HEK293T (cell line): ENCODE measurements at places on chromosomes 4 and X.

GRCh38 chr4:38514465-38515146 lies 149.4 kb upstream of the KLF3 start:
- DNase-seq, result no peak

DNA sequence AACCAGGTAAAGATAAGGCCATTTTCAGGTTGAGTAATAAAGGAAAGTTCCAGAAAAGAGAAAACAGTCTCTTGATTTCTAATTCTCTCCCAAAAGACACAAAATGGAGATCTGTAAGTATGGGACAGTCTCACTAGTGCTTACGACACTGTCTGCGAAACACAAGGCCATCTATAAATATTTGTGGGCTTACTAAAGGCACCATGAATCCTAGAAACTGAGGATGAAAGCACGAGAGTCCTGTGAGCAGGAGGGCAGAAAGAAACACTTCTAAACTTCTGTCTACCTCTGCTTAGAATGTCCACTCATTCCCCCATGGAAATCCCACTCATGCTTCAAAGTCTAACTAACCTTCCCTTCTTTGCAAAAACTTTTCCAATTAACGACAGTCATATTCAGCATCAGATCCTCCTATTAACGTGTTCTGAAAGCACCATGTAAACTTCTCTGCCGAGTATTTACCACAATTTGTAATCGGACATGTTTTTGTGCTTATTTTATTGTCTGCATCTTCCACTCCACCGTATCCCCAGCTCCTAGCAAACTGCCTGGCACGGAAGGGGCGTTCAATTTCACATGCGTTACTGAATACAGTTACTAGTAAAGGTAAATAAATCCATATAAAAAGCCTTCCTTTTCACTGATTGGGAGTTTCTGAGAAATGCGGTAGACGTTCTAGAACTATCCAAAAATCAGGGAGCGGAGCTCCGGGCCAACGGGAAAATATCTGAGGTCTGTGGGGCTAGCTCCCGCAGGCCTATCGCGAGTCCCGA lies 665 bp downstream of the PSMD10 start:
- DNase-seq, result no peak

GRCh38 chr4:168811786-168812651 lies 198.0 kb downstream of the CBR4 start:
- no peak for DNase-seq

DNA sequence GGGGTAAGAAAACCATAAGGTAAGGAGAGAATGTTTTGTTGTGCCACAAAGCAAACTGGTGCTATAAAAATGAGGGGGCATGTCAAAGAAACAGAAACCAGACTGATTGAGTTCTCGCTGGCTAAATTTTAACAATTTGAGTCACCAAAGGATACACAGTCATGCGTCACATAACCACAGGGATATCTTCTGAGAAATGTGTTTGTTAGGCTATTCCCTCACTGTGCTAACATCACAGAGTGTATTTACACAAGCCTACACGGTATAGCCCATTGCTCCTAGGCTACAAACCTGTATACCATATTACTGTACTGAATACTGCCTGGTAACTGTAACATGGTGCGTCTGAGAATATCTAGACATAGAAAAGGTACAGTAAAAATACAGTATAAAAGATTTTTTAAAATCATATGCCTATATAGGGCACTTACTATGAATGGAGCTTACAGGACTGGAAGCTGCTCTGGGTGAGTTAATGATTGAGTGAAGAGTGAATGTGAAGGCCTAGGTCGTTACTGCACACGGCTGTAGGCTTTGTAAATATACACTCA lies 50.1 kb downstream of the FBXW7 start:
- DNase-seq, result no peak

GRCh38 chr4:141037446-141037845 lies 95.8 kb downstream of the RNF150 start:
- DNase-seq, result no peak

DNA sequence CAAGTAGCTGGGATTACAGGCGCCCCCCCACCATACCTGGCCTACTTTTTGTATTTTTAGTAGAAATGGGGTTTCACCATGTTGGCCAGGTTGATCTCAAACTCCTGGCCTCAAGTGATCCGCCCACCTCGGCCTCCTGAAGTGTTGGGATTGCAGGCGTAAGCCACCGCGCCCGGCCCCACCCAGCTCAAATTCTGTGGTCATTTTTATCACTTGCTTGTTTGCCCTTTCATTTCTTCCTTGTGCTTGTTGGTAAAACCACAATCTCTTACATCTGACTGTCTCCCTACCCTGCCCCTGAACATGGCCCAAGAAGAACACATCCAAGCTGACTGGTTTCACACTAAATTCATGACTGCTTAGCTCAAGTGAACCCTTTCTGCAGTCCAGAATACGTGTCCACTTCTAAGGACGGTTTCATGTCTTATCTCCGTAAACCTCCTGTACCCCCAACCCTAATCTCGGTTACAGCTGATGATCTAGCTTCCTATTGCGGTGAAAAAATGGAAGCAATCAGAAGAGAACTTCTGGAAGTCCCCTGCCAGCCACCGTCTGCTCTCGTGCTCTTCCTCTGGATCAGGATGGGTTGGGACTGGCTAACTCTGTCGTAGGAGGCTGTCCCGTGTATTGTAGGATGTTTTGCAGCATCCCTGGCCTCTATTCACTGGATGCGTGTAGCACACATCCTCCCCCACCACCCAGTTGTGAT lies 5.4 kb upstream of the RS1 start:
- DNase-seq, result no peak

DNA sequence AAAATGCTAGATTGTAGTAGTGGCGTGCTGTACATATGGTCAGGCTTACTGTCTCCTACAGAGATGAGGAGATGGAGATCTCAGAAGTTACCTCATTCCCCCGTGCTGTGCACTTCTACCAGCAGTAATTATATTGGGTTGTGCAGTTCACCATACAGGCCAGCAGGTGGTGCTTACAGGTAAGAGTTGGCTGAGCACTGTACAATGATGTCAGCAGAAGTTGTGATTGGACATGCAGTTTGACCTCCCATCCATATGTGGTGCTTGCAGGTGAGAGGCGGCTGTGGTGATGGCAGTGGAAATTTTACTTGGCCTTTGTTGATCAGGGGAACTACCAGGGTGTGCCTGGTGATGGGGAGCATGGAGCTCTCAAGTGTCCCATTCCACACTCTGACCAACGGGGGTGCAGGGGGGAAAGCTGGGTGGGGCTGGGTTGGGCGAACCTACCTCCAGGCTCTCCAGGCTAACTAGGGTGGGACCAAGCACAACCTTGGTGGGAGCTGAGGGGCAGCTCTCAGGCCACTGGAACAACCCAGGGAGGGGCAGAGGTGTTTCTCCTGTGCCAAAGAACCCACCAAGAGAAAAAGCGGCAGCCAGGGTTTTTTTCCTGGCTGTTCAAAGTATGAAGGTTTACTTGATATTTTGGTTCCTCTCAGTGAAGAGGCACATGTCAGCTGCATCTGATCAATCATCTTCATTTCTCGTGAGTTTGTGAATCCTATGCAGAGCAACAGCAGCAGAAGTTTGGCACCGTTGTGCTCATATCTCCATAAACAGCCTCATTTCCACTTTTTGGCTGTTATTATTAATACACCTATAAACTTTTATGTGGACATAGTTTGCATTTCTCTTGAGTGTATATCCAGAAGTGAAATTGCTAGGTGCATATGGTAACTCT lies 73.8 kb upstream of the FREM3 start:
- peak; percentile 53 for DNase-seq

- DNase-seq, result no peak
Measured at GRCh38 chrX:34734383-34734782, 77.3 kb upstream of the TMEM47 start.

DNA sequence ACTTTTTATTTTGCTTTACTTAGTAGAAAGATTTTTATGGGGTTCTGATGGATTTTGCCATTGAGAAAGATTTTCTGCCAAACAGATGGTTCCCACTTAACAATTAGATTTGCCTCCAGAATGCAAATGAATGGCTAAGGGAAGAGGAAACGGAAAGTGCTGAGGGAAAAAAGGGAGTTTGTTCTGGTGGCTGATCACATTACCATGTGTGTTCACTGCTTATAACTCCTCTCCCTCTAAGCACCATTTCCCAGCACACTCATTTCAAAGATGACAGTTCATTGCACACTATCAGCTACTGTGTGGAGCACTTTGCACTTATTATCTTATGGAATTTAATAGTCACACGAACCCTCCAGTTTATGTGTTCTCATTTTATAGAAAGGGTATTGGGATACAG lies 68.0 kb upstream of the GRID2 start:
- no peak for DNase-seq

DNA sequence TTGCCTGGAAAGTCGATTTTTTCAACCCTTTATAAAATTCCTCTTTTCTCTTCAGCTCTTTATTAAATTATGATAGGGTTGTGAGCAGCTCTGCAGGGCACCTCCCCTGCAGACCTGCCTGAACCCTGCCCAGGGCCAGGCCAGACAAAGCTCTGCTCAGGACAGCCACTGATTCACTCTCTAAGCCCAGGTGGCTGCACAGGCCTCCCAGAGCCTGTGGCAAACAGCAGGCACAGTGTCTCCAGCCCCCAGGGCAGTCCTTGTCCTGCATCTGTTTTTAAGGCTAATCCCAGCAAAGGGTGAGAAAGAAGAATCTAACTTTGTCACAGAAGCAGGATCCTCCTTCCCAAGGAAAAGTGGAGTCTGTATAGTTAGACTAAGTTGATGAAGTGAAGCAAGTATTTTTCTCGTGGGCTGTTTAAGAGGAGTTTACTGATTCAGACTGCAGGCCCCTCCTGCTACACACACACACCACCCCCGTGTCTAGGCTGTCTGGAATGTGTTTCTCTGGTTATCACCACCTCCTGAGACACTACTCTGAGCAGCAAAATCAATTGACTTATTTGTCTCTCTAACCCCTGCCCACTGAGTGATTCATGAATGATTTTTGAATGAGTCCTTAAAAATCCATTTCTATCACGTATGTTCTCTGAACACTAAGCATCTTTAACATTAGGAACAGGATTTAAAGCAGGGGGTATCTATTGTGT lies 101.7 kb downstream of the CHIC2 start:
- no peak for DNase-seq

DNA sequence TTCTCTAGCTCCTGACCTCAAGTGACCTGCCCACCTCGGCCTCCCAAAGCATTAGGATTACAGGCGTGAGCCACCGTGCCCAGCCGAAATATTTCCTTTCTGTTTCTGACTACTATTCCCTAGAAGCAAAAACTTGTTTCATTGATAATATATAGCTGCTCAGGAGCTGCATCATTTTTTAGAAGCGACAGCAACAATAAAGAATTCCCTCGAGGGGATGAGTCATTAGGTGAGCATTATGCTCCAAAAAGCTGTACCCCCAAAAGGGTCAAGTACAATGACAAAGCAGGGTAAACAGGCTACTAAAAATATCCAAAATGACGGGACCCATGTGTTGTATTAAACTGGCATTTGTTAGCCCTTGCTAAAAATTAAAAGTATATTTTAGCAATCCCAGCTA lies 67.0 kb downstream of the RBM47 start:
- DNase-seq, result no peak

DNA sequence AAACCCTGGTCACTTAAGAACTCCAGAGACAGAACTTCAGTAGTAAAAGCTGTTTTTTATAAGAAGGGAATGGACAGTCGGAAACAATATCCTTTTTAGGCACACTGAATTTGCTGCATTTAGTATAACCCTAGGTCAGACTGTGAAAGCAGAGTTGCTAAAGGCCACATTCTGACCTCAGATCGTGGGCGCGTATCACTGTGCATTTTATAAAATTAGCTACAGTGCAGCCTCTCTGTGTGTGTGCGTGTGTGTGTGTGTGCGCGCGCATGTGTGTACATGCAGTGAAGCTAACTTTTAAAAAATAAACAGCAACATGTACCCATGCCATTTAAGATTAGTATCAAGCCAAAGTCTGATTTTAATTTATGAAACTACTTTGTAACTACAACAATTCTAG lies 8.0 kb downstream of the ZNF827 start:
- DNase-seq, result no peak

GRCh38 chr4:102868153-102868780 lies 525 bp upstream of the CISD2 start:
- no peak for DNase-seq

- DNase-seq, result no peak
Measured at GRCh38 chr4:181312066-181312465, 931.1 kb upstream of the TENM3 start.

DNA sequence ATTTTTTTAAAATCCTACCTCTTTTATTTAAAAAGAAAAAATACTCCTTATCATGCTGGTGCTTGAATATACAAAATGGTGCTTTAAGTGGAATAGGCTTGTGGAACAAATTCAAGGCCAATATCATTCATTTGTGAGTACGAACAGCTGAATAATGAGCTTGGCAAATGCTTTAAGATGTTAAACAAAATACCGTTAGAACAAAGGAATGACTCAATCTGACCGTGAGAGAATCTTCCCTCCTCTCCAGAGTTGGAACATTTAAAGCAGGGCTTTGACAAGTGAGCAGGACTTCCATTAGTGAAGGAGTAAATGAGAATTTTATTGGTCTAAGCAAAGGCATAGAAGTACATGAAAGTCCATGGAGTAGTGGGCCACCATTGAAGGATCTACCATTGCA lies 74.5 kb downstream of the DCLK2 start:
- no peak for DNase-seq

- DNase-seq, result no peak
Measured at GRCh38 chrX:3066555-3066954, 25.3 kb downstream of the ARSF start.
